Ammon's horn (tissue), 1 donor: ENCODE measurements at places on chromosomes 5 and 9.

- DNase-seq, result no peak
Measured at GRCh38 chr5:148855249-148856008, 29.0 kb downstream of the ADRB2 start.

DNA sequence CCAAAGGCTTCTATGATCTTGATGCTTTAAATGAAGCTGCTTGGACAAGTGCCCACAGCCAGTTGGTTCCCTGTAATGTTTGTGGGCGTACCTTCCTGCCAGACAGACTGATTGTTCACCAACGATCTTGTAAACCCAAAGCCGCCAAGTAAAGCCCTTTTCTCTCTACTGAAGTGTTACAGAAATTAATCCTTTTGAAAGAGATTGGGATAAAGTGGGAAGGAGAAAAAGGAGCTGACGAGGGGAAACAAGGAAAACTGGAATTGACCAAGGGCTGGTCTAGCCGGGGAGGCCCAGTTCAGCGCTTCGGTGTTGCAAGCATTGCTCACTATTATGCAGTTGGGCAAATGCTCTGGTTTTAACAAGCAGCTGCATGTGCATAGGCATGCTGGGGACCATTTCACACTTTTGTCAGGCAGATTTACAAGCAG, 53.2 kb downstream of the ZNF474 start:
- DNase-seq, result peak; percentile 64

DNA sequence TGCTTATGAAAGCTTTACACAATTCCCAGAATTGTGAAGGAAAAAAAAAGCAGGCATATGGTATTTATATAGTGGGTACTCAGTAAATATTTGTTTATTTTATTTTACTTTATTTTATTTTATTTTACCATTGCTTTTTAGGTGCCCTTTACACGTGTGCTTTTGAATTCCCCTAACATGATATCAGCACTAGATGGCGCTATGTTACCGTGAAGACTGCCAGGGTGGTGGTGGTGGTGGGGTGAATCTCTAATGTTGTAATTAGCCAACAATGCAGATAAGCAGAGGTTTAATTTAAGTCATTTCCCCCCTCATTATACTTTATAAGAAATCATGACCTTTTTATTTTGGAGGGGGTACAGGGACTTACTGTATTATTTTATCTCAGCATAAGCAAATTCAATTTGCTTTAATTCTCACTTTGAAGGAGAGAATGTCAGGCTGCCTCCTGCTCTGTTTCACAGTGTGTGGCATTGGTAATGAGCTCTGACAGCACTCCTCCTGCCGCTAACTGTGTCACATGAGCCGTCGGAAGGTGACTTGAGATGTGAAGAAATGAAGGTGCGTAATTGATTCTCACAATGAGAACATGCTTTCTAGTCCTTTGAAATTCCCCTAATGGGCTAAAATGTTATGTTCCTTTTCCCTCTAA, 165.6 kb downstream of the YTHDC2 start:
- DNase-seq, result peak; percentile 79

GRCh38 chr5:30347858-30348257, 845.6 kb upstream of the CDH6 start:
- DNase-seq, result no peak

- DNase-seq, result peak; percentile 76
Measured at GRCh38 chr9:38047301-38048251, 21.5 kb downstream of the SHB start.

GRCh38 chr9:120151806-120152205, 428.2 kb downstream of the CDK5RAP2 start:
- DNase-seq, result no peak

GRCh38 chr9:27408482-27408881, 111.5 kb upstream of the EQTN start:
- no peak for DNase-seq

DNA sequence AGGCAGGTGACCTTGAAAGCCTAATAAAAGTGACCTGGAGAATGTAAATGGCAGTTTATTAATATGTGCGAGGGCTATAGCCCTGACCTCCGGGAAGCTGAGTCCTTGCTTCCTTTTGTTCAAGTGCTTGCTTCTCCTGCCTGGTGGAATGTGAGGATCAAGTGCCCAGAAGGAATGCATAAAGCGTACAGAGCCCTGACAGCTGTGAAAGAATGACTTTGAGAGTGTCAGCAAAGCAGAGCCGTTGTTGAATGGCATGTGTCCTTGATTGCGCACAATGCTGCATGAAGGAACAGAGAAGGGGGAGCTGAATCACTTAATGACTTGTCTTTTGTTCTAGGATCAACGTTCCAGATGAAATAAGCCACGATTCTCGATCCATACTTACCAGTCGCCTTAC, 133.0 kb downstream of the SLF1 start:
- DNase-seq, result no peak

- DNase-seq, result no peak
Measured at GRCh38 chr9:127706836-127707241, at the start of gene CFAP157. Gene CFAP157, plus strand, starts transcription at chr9:127706988. Its CDS starts 44 bp downstream, at chr9:127707032.

GRCh38 chr9:91880378-91880972, 69.6 kb downstream of the ROR2 start:
- no peak for DNase-seq

DNA sequence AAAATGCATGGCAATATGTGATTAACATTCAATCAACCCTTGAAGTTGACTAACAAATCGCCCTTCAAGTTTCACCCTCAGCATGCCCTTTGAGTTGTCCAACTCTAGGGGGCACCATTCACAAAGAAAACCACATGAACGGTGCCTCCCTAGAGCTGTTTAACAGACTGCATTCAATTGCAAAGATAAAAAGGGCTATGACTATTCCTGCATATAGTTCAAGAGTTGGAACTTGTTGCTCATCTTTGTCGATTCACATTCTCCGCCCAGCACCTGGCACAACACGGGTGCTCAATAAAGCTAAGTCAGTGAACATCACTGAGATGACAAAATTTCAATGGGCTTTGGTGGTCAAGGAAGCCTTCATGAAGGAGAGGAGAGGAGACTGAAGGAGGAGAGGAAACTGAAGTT, 69.6 kb upstream of the SLC30A5 start:
- peak; percentile 62 for DNase-seq

DNA sequence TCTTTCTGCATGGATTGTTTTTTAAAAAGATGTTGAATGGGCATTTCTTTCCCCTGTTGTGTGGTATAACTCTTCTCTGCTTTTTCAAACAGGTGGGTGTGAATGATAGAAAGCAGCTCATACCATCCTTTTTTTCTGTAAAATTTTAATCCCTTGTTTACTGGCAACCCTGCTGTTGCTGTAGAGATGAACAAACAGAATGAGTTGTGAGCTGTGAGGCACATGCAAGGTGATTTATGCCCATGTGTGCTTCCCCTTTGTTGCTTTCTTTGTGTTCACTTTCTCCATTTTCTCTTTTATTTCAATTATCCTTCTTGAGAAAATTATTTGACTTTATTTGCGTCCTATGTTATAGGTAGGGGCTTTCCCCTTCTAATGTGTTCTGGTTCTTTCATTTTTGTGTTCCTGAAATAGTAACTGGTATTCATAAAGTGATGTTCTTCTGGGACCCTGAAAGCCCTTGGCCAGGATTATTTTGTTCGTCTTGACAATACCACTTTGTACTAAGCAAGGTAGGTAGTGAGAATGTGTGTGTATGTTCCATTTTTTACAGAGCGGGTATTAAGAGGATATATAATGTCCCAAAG, 79.9 kb downstream of the AOPEP start:
- DNase-seq, result no peak
